ENCODE measurements at places on chromosomes 5 and 9.

- no peak for DNase-seq
Observed at GRCh38 chr9:28318515-28318914, 745.2 kb upstream of the C9orf72 start.

- no peak for DNase-seq
Observed at GRCh38 chr9:134240361-134240760, 76.0 kb upstream of the RNU6ATAC start.

DNA sequence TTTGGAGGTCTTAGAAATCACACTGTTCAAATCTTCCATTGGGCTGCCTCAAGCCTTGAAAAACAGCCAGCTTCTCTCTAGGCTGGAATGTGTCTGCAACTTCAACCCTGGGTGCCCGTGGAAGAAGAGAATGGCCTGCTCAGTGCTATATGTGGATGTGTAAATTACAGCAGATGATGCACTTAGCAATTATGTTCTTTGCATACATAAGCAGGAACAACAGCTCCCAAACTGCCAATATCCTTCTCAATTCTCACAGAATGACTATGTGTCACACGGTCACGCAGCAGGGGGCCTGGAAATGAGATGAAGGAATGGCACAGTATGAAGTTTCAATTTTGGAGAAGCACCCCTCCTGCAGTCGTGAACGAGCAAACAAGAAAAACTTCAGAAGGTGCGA, 175.2 kb upstream of the SMARCA2 start:
- DNase-seq, result no peak

DNA sequence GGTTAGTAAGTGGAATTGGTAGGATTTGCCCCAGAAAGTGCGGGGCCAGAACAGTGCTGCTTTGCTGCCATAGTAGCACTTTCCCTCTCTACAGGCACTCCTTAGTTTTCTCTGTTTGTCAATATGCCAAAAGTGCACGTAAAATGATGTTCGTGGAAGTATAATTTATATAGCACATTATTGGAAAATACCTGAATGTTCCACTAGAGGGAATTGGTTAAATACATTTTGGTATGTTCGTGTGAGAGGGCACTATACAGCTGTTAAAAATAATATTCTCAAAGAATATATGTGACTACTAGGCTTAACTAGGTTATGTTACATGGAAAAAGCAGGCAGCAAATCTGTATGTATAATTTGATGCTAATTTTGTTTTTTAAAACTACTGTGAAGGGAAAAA, 184.0 kb upstream of the GDNF start:
- no peak for DNase-seq

DNA sequence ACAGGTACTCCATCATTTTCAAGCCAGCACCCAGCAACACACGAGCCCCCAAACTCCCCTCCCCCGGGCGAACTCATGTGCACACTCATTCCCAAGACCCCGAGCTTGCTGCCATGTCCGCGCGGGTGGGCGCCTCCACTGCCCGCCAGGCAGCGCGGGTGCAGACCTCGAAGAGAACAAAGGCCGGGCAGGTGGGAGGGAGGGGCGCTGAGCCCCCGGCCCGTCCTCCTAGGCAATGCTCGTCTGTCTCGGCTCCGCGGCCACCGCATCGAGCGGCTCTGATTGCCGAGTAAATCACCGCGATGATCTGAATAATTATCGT, 47.1 kb upstream of the PSD2 start:
- no peak for DNase-seq

- DNase-seq, result no peak
Observed at GRCh38 chr5:170538696-170539586, 35.1 kb downstream of the KCNIP1 start.

DNA sequence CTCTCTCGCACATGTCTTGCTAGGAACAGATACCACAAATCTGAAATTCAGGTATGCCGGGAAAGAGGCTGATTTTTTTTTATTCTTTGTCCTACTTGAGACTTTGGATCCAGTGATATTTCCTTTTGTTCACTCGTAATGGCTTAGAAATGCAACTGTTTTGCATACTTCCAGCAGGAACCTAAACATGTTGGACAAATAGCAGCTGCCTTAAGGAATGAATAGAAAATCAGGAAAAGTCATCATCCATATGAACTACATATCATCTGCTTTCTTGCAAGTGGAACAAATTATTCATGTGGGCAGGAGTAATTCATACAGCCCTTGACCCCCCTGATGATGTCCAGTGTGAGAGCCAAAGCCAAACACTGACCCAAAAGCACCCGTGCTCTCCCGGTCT, 17.4 kb downstream of the TTC39B start:
- no peak for DNase-seq
